ENCODE measurements at places on chromosomes 11 and 22.

- peak; percentile 52 for DNase-seq
These were observed 6.3 kb upstream of the SYNGR1 start for GRCh38 chr22:39343259-39344045.

- no peak for DNase-seq
These were observed 167.0 kb upstream of the E2F8 start for GRCh38 chr11:19407677-19408270.

- no peak for DNase-seq
These were observed 6.1 kb upstream of the CD59 start for GRCh38 chr11:33742249-33742851.

- DNase-seq = no peak
These were observed 99.8 kb downstream of the CTTN start for GRCh38 chr11:70498171-70498571.

DNA sequence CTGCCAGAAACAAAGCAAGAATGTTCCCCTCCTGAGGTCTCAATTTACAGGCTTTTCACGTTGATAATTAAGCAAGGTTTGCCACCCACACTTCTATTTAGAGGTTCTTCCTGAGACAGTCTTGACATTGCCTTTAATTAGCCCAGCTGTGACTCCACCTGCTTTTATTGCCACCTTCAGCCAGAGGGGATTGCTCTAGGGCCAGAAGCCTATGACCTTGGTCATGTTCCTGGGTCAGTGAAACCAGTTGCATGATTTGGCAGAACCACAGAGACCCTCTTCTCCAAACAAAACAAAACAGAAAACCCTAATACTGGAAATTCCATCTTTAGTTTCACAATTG, 89.8 kb downstream of the APIP start:
- DNase-seq = no peak

- DNase-seq = peak; percentile 13
These were observed 1.1 kb downstream of the RBFOX2 start for GRCh38 chr22:36027579-36027934.

DNA sequence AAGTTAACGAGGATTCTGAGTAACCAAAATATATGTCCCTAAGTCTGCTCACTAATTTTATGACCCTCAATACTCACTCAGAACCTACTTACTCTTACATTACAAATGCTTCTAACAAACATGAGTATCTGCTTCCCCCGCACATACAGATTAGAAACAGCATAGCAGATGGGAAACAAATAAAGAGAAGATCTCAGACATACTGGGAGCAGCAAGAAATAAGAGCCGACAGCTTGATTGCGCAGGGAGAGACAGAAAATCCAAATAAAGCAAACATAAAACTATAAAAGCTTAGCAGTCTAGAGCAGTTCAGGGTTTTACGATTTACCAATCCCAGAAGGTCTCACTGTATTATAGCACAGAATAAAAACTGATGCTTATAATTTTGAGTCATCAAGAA, 89.1 kb upstream of the DBX1 start:
- no peak for DNase-seq

GRCh38 chr22:42180349-42180842, 49.8 kb upstream of the CYP2D6 start:
- DNase-seq = peak; percentile 62

DNA sequence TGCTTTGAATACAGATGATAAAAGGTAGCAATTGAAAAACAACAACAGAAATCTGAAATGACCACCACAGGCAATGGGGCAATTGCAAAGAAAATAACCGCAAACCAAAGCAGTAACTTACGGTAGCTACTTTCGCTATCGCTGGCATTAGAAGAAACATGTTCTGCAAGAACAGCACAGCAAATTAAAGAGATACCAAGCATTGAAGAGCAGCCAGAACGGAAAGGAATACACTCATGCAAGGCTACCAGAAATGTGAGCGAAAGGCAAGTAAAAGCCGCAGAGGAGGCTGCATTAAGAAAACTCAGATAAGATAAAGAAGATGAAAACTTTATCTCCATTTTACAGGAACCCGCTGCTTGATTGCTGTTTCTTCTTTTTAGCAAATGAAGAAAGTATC, 194.1 kb upstream of the CCDC90B start:
- no peak for DNase-seq

GRCh38 chr11:9092853-9093778, 1.7 kb upstream of the SCUBE2 start:
- DNase-seq = no peak

DNA sequence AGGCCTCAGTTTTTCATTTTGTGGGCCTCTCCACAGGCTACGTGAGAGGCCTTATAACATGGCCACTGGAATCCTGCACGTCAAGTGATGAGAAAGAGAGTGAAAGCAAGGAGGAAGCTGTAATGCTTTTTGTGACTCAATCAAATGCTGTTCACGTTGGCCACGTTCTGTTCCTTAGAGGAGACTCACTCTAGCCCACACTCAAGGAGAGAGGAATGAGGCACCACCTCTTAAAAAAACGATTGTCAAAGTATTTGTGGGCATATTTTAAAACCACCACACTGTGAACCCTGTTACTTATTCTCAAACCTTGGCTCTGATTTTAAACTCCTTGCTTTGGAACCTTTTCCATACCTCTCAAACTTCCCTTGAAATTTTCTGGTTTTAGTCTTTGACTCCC, 705.0 kb downstream of the NELL1 start:
- DNase-seq = no peak

DNA sequence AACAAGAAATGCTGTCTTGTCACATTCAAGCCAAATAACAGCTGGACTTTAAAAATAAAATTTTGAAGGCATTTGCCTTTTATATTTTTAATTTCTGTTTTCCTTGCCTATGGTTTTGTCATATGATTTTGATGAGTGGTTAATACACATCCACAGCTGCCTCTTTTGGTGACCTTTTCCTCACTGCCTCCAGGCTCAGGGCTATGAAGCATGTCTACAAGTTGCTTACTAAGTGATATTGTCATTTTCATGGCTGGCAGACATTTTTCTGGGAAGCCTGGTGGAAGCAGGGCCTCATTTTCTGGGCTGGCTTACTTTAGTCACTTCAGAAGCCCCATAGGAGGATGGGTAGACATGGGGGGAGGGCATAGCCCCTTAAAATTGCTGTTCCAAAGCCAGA, 344.9 kb downstream of the SOX6 start:
- DNase-seq = no peak

DNA sequence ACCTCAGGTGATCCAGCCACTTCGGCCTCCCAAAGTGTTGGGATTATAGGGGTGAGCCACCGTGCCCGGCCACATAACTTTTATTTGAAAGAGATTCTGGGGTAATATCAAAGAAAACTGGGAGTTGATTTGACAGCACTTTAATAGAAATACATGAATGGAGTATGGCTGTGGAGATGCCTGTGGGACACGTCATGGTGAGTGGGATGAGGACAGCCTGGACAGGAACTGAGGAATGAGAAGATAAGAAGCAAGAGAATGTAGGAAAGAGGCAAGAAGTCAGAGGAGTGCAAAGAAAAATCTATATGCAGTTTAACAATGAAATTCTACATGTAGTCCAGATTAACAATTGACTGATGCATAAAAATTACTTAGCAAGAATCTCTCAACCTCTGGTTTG, 31.0 kb downstream of the SLC22A6 start:
- DNase-seq = no peak

DNA sequence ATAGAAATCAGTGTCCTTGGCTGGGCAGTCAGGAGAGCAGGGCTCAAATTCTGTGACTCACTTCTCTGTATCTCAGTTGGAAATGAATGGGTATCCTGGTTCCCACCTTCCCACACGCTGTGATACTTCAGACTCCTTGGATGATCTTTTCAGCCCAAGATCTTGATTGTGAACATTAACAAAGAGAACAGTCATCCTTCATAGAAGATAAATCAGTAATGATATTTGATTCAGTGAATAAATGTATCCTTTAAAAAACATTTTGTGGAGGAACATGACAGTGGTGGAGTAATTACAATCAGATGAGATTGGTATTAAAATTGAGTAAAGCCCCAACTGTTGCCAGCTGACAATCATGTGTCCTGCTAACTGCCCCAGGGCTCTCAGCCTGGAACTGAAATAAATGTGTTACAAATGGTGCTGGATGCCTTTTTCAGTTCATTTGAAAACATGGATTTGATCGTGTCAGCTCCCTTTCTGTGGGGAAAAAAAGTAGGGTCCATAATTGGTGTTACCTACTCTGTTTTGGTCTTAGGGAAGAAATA, 72.9 kb upstream of the OR5AN1 start:
- DNase-seq = no peak

DNA sequence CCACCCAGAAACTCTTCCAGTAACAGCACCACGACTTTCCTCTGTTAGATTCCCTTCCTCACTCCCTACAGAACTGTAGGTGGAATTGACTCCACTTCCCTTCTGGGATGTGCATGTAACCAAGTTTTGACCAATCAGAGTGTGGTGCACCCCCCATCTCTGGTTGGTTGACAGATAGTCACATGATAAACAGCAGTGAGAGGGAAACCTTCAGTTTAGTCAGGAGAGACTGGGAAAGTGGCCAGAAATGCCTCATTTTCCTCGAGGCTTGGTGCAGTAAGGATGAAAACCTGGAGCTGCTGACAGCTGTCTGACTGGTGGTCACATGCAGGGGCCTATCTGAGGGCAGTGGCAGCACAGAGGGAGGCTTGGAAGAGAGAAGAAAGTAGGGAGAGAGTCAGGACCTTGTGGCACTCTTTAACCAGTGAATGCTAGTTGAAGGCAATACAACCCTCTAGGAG, 67.3 kb upstream of the GRK3 start:
- DNase-seq = no peak

- no peak for DNase-seq
These were observed 45.8 kb upstream of the CLDN5 start for GRCh38 chr22:19569976-19570375.

DNA sequence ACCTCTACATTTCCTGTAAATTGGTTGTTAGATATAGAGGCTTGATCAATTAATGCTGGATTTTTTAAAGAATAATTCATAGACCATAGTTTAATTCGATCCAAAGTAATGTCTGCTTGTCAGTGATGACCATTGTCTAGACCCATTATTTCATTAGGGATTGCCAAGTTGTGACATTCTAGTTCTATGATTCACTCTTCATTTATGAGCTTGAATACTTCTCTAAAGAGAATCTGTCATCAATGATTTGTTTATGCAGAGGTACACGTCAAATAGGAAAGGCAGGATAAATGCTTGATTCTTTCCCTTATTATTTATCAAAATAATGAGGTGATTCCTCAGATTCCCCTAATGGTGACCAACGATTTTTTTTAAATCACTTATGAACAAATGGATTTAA, 24.0 kb upstream of the ROBO3 start:
- DNase-seq = no peak

GRCh38 chr22:39611360-39611759, 40.8 kb downstream of the CACNA1I start:
- DNase-seq = no peak

DNA sequence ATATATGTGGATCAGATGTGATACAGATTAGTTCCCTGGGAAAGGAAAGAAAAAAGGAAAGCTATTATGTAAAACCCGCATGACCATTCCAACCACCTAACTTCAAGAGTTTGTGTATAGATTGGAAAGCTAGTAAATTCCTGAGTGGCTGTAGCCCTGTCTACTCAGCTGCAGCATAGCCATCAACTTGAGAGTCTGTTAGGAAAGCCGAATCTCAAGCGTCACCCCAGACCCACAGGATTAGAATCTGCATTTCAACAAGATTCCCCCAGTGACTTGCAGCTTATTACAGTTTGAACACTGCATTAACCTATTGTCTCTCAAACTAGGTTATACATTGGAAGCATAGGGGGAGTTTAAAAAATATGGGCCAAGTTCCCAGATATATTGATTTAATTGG, 921.7 kb downstream of the LRRC4C start:
- DNase-seq = no peak

DNA sequence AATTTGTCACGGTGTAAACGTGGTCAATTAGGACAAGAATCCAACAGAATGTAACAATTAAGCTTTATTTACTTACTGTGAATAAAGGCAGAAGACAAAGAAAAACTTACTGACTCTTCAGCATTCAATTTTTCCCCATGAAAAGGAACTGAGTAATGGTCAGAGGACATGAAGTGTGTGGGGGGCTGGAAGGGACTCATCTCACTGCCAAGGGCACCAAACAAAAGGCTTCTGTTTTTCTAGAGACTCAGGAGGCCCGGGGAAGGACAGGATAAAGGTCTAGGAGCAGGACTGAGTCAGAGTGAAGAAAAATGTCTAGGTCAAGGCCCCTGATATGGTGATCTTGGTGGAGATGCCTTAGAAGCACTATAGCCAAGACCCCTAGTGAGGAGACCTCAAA, 564.2 kb upstream of the ANO5 start:
- no peak for DNase-seq

- no peak for DNase-seq
These were observed 2.3 kb downstream of the USP35 start for GRCh38 chr11:78190871-78191538.

DNA sequence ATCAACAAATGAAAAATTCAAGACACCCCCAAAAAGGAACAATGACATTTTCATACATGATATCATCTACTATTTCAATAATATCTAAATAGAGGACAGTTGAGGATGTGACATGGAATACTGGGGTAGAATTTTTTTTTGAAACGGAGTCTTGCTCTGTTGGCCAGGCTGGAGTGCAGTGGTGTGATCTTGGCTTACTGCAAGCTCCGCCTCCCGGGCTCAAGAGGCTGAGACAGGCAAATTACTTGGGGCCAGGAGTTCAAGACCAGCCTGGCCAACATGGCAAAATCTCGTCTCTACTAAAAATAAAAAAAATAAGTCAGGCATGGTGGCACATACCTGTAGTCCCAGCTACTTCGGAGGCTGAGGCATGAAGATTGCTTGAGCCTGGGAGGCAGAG, 41.4 kb downstream of the LRRC74B start:
- DNase-seq = no peak

DNA sequence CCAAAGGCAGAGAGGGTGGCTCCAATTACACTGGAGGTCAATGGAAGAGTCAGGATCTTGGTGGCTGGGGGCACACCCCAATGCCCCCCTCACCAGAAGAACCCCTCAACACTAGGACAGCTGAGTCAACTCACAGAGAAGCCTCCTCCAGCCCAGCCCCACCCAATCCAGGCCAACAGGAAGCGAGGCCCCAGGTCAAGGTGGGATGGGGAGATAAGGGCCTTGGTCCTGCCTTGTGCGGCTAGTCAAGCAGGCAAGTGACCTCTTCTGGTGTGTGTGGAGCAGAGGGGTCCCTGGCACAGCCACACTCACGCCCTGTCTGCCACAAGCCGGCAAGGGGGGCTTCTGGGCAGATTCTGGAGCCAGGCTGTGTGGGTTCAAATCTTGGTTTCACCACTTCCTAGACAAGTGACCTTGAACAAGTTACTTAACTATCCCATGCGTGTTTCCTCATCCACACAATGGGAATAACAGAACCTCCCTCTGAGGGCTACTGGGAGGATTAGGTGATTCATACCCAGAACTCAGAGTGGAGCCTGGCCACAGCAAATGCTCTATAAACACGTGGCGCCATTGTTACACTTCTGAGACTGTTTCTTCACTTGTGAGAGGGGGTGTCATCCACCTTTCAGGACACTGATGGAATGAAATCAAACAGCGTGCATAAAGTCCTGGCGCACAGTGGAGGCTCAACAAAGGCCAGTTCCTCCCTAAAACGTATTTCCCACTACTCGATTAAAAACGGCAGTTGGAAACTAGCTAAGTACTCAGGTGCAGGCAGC, 3.2 kb downstream of the TTLL12 start:
- DNase-seq = no peak

All from stimulated activated naive CD4-positive, alpha-beta T cell (primary cell).